ENCODE measurements at places on chromosomes 6 and 20. TPM values are rescaled to one million over a fixed set of nuclear protein-coding genes. Genes with fewer than 3 reads are reported as not detected.

Gene LYRM4
- 18.8 TPM for total RNA-seq

Gene ZBTB12
- 3.0 TPM for total RNA-seq

Gene FAM209A
- not detected for total RNA-seq

Gene CTCFL
- not detected for total RNA-seq

Gene LZTS3
- total RNA-seq: 1.5 TPM

Gene SERINC3
- total RNA-seq: 87.3 TPM

Gene UBE2C
- 225 TPM for total RNA-seq

Gene OR2J3
- total RNA-seq: not detected

Gene PKHD1
- total RNA-seq: not detected

Gene TP53TG5
- total RNA-seq: not detected

Gene SEL1L2
- not detected for total RNA-seq

Gene PRR3
- total RNA-seq: 12.9 TPM

Gene FNDC1
- 0.17 TPM for total RNA-seq

Gene LY6G6D
- total RNA-seq: not detected

Gene SYTL3
- total RNA-seq: 0.84 TPM

Gene SLC17A9
- total RNA-seq: 21.3 TPM

Gene CYP24A1
- 0.17 TPM for total RNA-seq
